ENCODE measurements at places on chromosomes 2 and 18.
A peak's percentile ranks its signal among the peaks of the same experiment; 100 is the strongest.

DNA sequence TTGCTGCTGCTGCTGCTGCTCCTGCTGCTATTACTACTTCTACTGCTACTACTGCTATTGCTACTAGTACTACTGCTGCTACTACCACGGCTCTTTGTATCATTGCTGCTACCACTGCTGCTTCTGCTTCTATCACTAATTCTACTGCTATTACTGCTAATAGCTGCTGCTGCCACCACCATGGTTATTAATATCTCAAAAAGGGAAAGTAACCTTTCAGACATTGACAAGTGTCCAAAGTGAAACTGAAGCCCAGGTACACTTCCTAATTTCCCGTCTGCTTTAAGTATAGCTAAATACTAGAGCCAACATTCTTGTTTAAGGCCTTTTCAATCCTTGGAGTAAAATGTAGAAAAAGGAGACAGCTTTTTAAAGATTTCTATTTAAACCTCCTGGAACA lies 45.4 kb upstream of the EHBP1 start:
- DNase-seq, result no peak

GRCh38 chr18:33146014-33146413 lies 294.5 kb downstream of the CCDC178 start:
- no peak for DNase-seq

DNA sequence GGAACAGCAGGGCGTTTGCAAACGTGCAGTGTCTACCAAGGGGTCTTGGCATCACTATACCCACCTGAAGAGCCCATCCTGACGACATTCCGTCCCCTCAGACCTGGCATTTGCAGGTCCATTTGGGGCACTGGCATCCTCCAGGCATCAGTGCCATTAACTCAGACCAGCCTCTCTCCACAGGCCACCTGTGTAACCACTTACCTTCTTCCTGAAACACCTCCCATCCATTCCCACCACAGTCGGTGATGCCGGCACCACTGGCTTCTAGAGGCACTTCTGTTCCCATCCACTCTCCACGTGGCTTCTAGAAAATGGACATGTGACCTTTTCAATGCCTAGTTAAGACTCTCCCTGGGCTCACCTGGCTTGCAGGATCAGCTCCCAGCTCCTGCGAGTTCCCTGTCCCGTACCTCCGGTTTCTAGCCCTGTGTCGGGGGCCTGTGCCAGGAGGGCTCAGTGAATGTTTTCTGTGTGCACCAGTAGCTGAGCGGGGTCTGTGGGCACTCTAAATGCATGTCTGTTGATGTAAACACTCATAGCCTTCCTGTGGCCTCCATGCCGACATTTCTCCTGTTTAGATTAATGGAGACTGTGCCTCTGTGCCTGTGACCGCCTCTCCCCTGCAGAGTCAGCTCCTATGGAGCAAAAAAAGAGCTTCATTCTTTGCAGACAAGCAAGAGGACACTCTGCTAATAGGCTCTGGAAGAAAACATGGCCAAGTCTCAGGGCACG lies 458.0 kb upstream of the HS6ST1 start:
- DNase-seq, result no peak

DNA sequence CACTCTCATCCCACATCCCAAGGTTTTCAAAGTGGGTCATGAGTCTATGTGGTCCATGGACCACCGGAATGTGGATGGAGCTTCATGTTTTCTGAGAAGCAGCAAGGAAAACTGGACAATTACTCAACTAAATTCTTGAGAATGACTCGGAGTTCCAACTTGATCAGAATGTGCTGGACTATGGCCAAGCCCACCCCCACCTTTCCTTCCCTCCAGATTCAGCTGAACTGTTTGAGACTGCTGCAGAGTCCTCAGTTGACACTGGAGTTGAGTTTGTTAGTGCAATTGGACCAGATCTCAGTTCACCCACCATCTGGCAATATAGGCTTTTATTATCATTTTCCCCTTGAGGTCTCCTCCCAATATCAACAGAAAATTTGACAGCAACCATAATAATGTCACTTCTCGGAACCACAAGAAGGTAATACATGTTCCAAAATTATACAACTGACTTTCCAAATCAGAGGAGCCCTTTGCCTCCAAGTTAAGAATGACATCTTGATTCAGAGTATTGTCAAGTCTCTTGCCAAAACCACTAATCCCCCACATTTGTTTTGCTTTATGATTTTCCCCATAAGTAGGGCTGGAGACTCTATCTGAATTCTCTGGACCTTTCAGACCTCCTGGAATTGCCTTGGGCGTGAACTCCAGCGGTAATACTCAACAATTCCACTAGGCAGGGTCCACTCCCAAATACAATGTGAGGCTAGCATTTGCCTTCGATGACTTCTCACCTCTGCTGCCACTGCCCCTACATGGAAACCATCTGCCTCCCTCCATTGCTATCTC lies 8.8 kb downstream of the COL4A4 start:
- no peak for DNase-seq

DNA sequence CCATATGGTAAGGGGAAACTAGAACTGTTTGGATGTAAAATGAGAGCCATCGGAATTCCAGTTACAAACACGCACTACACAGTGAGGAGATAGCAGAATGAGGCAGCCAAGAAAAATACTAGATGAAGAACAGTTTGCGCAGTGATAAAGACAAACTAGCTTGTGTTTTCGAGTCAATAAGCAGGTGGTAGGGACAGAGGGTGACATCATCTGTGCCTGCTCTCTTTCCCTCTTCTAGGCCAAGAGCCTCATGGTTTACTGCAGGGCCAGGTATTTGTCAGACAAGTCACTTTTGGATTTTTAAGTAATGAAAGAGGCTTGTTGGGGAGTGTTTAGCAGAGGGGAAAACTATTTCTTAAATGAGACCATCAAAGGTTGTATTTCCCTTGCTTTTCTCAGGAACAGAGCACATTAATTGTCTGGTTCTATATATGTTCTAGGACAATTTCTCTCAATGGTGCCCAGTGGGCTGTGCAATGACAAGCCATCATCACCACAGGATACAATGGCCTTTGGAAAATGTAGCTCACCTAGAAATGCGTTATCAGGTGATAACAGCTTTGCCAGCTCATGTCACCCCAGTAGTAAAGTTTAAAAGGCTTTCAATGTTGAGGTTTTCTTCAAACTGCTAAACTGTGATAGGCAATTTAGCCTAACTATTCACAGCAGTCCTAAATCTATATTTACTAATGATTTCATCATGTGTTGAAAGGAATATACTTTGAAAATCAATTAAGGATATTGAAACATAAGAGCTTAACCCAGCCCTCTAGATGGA lies 1210.3 kb upstream of the ZEB2 start:
- no peak for DNase-seq

- peak; percentile 2 for DNase-seq
Observed at GRCh38 chr2:26982102-26982742, 11.8 kb downstream of the MAPRE3 start.

- DNase-seq, result no peak
Observed at GRCh38 chr2:26993768-26994167, 23.3 kb downstream of the MAPRE3 start.

Data from stimulated activated naive CD4-positive, alpha-beta T cell treated with Interleukin-2 at 50 U/mL for 16 hours (primary cell).